ENCODE measurements at places on chromosomes 7 and 10. TPM values are rescaled to one million over a fixed set of nuclear protein-coding genes. Genes with fewer than 3 reads are reported as not detected.
A peak's percentile ranks its signal among the peaks of the same experiment; 100 is the strongest.

DNA sequence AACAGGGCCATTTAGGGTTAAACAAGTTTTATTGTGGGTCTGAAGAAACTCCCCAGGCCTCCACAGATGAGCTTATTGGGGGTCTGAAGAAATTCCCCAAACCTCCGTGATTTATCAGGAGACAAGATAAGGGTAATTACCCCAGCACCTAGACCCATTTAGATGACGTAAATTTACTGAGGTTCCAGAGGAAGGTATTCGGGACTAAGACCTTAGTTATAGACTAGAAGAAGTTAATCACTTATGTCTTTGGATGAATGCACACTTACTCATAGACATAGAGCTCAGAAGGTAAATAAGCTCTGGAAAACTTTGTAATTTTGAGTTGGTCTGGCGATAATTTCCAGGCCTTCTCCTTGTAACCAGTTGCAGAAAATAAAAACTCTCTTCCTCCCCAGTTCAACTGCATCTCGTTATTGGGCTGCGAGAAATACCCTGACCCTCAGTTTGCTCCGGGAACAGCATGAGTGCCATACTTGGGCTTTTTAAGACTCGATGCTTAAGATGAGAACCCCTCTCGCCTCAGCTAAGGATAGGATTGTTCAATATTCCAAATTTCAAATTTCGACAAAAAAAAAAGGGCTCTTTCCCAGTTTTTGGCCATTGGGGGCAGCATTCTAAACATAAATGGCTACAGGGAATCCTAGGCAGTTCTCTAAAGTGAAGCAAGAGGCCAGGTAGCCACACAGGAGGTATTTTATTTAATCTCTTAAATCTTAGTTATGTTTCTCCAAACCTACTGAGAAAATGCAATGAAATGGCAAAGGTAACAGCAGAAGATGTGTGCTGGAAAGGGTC lies 74.7 kb upstream of the PFKP start:
- no peak for DNase-seq

DNA sequence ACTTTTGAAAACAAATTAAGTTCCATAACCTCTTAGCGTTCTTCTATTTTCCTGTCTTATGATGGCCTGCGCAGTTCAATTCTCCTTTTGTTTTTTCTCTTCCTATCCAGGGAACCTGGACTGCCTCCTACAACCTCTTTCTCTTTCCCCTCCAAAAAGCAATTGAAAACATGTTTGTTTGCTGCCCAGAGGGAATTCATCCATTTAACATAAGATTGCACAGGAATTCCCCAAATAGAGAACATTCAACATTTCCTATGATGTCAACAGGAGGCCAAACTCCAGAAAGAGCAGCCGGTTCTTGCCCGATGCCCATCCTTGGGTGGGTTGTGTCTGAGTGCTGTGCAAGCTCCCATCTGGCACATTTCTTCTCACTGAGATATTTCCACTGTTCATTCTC lies 94.2 kb upstream of the NRP1 start:
- DNase-seq, result peak; percentile 92

DNA sequence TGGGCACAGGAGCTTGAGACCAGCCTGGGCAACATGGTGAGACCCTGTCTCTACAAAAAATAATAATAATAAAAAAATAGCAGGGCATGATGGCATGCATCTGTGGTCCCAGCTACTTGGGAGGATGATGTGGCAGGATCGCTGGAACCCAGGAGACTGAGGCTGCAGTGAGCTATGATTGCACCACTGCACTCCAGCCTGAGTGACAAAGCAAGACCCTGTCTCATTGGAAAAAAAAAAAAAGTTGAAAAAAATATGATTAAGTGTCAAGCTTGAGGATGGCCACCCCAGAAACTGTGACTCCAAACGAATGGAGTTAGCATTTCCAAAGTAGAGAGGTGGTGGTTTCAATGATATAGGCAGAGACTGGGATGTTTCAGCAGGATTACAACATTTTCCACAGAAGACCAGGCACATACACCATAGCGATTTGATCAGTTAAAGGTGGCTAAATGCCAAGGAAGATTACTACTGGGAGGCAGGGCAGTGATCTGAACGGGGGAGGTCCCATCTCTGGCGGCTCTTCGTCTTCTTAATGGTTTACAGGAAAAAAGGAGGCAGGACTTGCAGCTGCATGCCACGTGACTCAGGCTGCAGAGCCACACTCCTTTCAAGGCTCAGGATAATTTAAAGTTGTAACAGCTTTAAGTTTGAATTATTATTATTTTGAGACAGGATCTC lies 250.6 kb upstream of the GALNT17 start:
- DNase-seq, result peak; percentile 79

DNA sequence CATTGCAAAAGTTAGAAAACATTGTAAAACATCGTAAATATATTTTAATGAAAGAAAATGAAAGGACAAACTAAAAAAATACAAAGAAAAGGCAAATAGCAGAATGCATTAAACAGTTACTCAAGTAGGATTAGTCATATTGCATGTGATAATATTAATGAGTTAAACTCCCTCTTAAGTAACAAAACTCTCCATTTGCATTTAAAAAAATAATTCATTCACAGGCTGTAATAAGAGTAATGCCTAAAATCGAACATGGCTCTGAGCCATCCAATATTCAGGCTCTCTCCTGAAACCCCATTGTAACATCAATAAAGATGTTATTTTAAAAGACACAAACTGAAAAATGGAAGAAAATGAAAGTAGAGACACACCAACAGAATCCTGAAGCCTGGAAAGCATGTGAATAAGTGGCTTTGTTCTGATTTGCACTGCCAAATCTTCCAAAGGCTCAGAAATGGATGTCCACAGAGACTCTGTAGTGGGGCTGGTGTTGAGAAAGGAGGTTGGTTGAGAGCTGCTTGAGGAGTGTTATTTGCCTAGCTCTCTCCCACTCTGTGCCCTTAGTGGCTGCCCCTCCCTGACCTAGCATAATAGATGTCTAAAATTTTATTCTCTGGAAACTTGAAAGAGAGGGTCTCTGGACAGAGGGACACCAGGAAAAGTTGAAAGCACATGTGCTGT lies 268.3 kb upstream of the MEOX2 start:
- DNase-seq, result no peak

- no peak for DNase-seq
Observed at GRCh38 chr10:47401874-47402640, 18.0 kb upstream of the ZNF488 start.

GRCh38 chr7:47568547-47568946 lies 13.4 kb downstream of the TNS3 start:
- peak; percentile 73 for DNase-seq

GRCh38 chr7:31720366-31720765 lies 33.4 kb downstream of the PPP1R17 start:
- DNase-seq, result no peak

DNA sequence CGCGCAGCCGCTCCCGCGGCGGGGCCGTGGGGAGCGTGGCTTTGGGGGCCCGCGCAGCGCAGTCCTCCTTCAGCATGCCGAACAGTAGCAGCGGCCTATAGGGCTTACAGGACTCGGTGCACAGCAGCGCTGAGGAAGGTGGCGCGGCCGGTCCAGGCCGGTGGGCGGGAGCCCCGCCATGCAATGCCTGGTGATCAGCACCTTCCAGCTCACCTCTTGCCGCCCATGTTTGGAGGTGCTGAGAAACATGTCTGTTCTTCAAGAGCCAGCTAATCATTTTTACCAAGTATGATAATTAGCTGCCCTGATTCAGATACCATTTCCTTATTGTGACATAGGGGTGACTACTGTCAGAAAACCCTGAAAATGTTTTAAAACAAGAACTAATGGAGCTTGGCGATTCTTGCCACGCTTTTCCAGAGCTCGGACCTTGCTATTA lies 33.5 kb upstream of the SFTPD start:
- no peak for DNase-seq

DNA sequence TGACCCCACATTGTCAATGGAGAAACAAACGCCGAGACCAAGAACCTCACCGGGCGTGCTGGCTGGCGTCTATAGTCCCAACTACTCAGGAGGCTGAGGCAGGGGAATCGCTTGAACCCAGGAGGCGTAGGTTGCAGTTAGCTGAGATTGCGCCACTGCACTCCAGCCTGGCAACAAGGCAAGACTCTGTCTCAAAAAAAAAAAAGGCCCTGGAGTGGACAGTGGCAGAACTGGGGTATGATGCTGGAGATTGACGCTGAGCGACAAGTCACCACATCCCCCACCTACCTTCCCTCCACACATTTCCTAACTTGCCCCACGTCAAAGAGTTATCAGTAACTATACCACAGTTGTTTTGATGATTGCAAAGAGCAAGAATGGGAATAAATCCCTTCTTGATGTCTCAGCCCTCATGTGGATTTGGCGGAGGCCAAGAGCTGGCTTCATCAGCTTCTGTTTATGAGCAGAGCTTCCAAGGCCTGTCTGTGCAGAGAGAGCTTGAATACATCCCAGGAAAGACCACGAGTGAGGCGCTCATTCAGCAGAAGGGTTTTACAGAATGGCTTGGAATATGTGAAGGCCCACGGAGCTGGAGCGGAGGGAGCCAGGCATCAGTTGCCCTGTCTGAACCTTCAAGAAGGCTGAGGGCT lies 28.0 kb upstream of the TNS3 start:
- DNase-seq, result peak; percentile 72

DNA sequence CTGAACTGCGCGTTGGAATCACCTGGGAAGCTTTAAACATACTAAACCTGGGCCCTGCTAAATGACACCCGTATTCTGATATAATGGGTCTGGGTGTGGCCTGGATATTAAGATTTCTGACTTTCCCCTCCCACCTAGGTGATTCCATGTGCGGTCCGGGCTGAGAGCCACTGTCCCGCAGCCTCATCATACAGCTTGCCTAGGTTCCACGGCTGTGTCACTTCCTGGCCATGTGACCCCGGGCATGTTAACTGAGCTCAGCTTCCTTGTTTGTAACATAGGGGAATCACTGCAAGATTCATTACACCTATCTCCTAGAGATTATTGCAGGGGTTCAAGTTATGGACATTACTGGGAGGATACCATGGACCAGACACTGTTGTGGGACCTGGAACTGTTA lies 472.7 kb upstream of the GALNT17 start:
- no peak for DNase-seq

DNA sequence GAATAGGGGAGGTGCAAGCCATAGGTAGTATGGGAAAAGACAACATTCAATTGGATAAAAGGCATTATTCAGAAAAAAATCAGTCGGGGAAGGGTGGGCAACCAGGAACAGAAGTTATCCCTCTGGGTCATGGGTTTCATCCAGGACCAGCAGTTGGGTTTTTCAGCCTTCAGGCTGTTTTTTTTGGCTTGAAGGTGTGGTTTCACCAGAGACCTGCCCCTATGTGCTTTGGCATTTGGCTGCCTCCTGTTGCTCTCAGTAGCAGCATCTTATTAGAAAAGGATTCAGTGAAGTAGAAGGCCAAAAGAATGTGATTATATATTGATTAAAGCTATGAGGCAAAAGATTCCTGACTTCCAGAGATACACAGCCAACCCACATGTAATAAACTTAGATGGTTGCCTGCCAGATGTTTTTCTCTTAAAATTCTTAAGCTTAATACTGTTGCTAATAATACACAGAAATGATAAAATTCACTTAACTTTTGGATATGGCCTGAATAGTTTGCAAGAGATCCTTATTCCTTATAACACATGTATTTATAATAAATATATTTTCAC lies 251.7 kb upstream of the CSTF2T start:
- peak; percentile 66 for DNase-seq

DNA sequence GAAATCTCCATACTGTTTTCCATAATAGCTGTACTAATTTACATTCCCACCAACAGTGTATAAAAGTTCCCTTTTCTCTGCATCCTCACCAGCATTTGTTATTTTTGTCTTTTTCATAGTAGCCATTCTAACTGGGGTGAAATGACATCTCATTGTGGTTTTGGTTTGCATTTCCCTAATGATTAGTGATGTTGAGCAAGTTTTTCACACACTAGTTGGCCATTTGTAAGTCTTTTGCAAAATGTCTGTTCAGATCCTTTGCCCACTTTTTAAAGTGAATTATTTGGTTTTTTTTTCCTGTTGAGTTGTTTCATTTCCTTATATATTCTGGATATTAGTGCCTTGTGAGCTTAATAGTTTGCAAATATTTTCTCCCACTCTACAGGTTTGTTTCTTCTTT lies 101.0 kb upstream of the NFE2L3 start:
- DNase-seq, result no peak

- no peak for DNase-seq
Observed at GRCh38 chr10:29543715-29544114, 91.1 kb downstream of the SVIL start.

DNA sequence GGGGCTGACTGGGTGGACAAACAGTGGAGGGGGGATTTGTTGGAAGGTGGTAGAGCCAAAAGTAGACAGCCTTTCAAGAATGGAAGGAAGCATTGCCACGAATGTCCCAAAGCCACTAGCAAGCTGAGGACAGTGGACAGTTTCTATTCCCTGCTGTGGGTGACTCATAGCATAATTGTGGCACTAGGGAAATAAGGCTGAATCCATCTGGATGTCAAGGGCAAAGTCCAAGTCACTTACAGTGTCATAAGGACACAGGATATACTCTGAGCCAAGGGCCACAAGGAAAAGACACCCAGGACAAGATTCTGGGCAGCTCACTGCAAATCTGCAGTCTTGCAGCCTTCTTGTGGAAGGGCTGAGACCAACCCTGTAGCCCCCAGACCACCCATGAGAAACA lies 79.7 kb downstream of the FRMPD2 start:
- peak; percentile 5 for DNase-seq

- no peak for DNase-seq
Observed at GRCh38 chr10:124963866-124964720, 22.2 kb downstream of the ZRANB1 start.

DNA sequence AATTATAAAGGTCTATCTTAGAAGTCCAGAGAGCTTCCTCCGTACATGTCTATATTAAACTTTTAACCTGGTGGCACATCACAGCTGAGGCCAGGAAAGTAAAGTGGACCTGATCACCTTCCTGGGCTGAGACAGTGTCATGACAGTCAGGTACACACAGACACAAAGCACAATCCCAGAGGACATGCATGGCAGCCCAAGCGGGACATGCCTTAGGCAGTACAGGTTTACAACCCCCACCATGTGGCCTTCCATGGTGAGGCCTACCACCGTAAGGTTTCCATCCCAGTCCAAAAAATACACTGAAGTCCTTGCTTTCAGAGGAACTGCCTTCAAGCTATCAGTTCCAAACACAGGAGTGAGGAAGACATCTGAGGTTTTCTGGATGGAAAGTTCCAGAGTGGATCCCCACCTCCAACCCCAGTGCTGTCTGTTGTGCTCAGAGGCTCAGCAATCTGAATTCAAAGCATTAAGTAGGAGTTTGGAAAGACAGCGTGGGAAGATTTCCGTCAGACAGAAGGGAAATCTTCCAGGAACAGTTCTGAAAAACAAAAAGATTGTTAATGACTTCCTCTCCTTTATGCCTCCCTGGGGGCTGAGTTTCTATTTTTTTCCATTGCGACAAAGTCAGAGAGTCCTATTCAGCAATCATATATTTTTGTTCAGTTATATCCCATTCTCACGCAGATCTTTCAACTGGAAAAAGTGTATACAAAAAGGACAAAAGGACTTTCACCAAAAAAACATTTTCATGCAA lies 20.1 kb downstream of the IFIT3 start:
- peak; percentile 91 for DNase-seq

MACC1 gene
- total RNA-seq, result 0.09 TPM

CALY gene
- not detected for total RNA-seq

TMEM270 gene
- total RNA-seq, result not detected

GIMAP1 gene
- total RNA-seq, result 3.1 TPM

HMX2 gene
- total RNA-seq, result not detected

TFR2 gene
- total RNA-seq, result 0.22 TPM

All from muscle of leg (tissue), 16 donors.